ENCODE measurements at places on chromosomes 11 and 22.

- DNase-seq: no peak
Measured at GRCh38 chr22:32858121-32858703, 56.7 kb downstream of the TIMP3 start.

DNA sequence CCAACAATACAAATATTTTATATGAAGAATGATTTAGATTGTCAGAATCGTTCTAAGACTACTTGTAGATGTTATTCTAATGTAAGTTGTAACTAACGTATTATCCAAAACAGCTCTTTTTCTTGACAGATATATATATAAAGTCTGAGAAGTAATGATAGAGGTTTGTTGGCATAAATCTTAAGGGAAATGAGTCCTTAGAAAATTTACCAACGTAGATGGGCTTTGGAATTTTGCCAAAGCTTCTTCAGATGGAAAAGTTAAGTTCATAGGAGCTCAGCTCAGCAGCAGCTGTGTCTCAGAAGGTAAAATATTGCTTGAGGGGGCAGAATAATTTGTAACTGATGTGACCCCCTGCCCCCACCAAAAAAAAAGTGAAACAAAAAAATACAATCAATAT is 66.7 kb downstream of the BID start:
- DNase-seq: no peak

DNA sequence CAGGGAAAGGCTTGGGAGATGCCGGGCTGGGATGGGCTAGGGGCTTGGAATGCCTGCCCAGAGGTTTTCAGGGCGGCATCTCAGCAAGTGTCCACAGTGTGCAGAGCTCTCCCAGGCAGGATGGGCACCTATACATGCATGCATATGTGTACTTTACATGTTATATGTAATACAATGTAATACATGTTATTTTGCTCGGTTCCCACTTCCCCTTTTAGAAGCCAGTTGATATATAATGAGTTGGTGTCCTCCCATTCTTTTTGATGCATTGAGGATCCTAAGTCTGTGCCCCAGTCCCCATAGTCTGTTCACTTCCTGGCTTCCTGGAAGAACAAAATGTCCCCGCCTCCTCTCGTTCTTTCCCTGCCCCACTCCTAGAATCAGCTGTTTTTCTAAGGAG is 20.1 kb upstream of the EIF3D start:
- DNase-seq: no peak

- no peak for DNase-seq
Measured at GRCh38 chr11:7690648-7691047, 15.6 kb downstream of the OVCH2 start.

DNA sequence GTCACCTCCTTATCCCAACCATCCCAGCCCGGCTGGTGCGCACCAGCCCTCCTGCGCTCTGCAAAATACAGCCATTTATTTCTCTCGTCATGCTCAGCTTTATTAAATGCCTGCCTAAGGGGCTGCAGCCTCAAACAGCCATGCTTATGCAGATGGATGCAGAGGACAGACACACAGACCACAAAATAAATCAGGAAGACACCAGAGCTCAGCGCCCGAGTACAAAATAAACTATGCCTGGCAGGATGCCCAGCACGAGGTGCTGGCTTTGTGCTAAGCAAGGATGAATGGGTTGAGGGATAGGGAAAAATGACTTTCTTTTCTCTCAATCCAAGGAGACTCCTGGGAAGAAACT is 70.5 kb downstream of the RPUSD4 start:
- no peak for DNase-seq

- DNase-seq: no peak
Measured at GRCh38 chr11:120142441-120143100, 4.7 kb upstream of the TRIM29 start.

- DNase-seq: no peak
Measured at GRCh38 chr11:60482361-60482760, 10.2 kb upstream of the MS4A12 start.

GRCh38 chr22:20814221-20814808 is 40.4 kb downstream of the SERPIND1 start:
- no peak for DNase-seq

- no peak for DNase-seq
Measured at GRCh38 chr11:100682247-100682969, 4.7 kb upstream of the ARHGAP42 start.

- DNase-seq: peak; percentile 78
Measured at GRCh38 chr11:57491371-57492061, 24.0 kb downstream of the SLC43A1 start.

DNA sequence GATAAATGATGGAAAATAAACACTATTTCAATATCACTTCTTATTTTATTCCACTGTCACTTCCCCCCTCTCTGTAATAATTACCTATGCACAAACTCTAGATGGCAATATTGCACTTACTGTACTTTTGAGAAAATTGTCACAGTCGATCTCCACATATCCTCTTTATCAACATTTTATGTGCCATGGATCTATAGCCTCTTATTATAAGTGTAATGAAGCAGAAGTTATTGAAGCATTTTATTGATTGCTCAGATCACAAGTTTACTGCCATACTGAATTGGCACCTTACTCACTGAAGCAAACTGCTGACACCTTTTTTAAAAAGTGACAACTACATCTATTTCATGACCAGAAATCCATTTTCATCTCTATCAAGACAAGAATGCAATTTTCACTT is 133.4 kb downstream of the DCDC1 start:
- no peak for DNase-seq

GRCh38 chr11:117187007-117187406 is 8.5 kb downstream of the SIDT2 start:
- DNase-seq: no peak

DNA sequence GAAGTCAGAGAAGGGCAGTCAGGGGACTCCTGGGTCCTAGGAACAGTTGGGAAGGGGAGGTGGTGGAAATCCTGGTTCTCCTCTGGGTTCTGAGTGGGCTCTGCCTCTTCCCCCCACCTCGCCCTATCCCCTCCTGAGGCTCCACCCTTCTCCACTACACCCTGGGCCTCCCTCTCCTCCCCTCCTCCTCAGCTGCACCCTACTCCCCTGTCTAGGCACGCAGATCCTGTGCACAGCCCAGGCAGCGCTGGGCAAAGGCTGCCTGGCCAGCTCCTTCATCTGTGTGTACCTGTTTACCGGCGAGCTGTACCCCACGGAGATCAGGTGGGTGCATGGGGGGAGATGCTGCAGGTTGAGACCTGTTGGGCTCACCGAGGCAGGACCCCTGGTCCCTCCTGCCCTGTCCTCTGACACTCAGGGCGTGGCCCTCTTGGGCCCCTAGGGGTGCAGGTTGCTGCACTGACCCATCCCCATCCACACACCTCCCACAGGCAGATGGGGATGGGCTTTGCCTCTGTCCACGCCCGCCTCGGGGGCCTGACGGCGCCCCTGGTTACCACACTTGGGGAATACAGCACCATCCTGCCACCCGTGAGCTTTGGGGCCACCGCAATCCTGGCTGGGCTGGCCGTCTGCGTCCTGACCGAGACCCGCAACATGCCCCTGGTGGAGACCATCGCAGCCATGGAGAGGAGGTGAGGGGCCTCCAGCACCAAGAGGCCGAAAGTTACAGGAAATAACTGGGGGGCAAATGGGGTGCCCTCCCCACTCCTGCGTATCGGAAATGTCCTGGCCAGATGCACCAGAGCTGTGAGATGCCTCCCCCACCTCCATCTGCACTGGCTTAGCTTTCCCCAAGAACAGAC is 25.3 kb upstream of the POLA2 start:
- DNase-seq: no peak

DNA sequence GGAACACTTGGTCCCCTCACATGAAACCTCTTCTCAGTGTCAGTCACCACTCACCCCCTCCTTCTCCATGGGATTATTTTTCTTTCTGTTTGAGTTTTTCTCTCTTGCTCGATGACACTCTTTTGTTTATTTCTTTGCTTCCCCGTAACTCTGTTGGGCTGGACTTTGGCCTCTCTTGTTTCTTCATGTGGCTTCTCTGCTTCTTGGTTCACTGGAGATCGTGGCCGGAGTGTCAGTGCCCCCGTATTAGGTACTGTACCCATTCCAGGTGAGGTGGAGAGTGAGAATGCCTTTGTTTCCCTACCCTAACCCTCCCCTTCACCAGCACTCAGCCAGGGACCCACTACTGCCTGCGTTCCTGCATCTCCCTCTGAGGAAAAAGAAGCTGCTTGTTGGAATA is 32.5 kb downstream of the CYB5R2 start:
- no peak for DNase-seq

GRCh38 chr11:11480971-11481370 is 127.9 kb upstream of the CSNK2A3 start:
- DNase-seq: no peak

GRCh38 chr22:18075720-18076497 is 1.9 kb upstream of the PEX26 start:
- peak; percentile 37 for DNase-seq
